ENCODE measurements at places on chromosomes 2 and 18.

DNA sequence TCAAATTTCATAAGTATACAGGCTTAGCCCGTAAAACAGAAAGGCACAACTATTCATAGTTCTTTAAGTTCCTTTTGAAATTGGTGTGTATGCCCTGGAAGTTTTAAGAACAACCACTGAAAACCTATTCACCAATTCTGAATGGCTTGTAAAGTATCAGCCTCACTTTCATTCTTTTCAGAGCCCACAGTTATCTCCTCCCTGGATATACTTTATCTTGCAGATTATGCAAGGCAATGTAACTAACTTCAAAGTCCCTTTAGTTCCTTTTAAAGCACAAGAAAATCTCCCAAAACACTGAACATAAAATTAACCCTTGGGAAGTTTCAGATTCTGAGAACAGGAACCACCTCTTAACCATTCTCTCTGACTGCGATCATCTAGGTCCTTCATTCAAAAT, 1.1 kb downstream of the STRN start:
- DNase-seq, result no peak

- DNase-seq, result no peak
Observed at GRCh38 chr2:59734743-59735142, 818.7 kb downstream of the BCL11A start.

- DNase-seq, result no peak
Observed at GRCh38 chr2:224694502-224694901, 21.7 kb downstream of the CCDC195 start.

DNA sequence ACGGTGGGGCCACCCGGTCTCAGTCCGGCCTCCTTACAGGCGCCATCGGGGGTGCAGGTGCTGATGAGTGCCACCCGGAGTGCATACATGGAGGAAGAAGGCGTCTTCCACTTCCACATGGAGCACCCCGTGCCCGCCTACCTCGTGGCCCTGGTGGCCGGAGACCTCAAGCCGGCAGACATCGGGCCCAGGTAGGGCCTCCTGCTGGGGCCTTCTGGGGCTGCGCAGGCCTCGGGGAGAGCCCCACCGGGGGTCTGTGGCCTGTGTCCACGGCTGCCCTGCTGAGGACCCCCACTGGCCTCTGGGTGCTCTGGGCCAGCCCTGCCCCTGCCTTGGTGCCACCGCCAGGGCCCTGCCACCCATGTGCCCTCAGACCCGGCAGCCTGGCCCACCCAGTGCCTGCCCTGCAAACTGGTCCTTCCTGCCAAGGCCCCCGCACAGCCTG, 4.8 kb downstream of the RNPEPL1 start:
- no peak for DNase-seq

GRCh38 chr2:120538691-120539423, 192.9 kb downstream of the INHBB start:
- DNase-seq, result no peak

GRCh38 chr2:206051912-206052311, 34.1 kb downstream of the INO80D start:
- no peak for DNase-seq

All from BJ (cell line).